Nucleus accumbens (tissue), 56 donors: ENCODE measurements at places on chromosomes 6 and 20.

DNA sequence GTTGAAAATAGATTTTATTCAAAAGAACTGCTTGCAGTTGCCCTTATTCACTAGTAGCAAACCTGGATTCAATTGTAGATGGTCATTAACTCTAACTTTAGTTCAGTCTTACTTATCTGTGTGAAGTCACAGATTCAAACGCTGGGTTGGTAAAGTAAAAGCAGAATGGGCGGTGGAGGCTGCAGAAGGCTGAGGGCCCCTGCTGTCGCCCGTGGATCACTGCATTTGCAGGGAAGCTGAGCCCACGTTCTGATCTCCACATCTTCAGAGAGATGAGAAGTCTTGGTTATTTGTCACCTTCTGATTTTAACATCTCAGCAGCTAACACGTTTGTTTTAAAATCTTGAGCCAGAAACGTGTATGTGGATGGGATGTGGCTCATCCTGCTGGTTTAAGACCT is 75.1 kb downstream of the SNX9 start:
- no peak for DNase-seq

- DNase-seq = no peak
Measured at GRCh38 chr6:28282926-28283325, 1.6 kb downstream of the PGBD1 start.

DNA sequence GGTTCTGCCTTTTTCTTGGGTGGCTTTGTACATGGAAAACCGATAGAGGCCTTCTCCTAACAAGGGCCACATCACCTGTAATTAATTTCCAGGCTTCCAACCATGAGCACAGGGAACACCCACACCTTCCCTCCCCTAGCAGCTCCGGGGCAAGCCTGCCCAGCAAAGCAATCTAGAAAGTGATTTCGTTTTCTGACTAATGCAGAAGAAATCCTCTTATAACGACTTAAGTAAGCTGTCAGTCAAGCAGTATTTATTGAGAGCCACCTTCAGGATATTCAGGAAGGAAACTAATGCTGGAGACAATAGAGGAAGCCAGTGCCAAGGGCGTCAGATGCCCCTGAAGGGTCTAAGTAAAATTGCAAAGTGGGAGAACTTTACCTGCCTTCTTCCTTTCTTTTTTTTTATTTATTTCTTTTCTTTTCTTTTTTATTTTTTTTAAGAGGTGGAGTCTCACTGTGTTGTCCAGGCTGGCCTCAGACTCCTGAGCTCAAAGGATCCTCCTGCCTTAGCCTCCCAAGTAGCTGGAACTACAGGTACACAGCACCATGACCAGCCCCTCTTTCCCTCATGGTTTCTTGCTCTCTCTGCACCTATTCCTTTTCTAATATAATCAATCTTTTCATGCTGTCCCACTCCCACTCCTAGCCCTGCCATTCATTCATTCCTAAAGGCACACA is 67.5 kb upstream of the MBOAT1 start:
- DNase-seq = no peak

- DNase-seq = no peak
Measured at GRCh38 chr6:170416303-170416702, 109.7 kb downstream of the FAM120B start.

DNA sequence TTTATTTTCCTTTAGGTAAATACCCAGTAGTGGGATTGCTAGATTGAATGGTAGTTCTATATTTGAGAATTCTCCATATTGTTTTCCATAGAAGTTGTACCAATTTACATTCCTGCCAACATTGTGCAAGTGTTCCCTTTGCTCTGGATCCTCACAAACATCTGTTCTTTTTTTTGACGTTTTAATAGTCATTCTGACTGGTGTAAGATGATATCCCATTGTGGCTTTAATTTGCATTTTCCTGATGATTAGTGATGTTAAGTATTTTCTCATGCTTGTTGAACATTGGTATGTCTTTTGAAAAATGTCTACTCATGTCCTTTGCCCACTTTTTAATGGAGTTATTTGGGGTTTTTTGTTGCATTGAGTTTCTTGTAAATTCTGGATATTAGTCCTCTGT is 85.6 kb downstream of the UBE3D start:
- no peak for DNase-seq

DNA sequence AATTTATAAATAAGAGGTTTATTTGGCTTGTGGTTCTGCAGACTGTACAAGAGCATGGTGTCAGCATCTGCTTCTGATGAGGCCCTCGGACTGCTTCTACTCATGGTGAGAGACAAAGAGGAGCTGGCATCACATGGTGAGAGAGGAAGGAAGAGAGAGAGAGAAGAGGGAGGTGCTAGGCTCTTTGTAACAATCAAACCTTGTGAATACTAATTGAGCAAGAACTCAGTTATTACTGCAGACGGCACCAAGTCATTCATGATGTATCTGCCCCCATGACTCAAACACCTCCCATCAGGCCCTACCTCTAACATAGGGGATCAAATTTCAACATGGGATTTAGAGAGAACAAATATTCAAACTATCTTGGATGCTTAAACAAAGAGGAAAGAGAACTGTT is 6.3 kb upstream of the SIRPG start:
- DNase-seq = no peak
